GM12865 (cell line): ENCODE measurements at places on chromosomes 4 and X.

GRCh38 chr4:98319021-98319420 lies 57.8 kb downstream of the RAP1GDS1 start:
- DNase-seq = no peak

DNA sequence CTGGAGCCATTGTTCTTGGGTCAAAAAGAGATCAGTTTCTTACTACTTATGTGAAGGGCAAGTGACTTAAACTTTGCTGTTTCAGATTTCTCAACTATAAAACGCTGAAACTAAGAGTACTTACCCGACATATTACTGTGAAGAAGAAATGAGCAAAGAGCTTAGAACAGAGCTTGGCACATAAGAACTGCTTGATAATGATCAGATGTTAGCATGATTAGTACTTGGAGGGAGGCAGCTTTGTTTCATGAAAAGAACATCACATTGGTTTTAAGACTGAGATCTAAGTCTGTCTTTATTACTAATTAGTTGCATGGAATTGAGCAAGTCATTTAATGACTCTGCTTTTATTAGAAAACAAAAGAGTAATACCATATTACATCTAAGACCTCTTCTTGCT lies 169.1 kb downstream of the ARHGAP24 start:
- no peak for DNase-seq

DNA sequence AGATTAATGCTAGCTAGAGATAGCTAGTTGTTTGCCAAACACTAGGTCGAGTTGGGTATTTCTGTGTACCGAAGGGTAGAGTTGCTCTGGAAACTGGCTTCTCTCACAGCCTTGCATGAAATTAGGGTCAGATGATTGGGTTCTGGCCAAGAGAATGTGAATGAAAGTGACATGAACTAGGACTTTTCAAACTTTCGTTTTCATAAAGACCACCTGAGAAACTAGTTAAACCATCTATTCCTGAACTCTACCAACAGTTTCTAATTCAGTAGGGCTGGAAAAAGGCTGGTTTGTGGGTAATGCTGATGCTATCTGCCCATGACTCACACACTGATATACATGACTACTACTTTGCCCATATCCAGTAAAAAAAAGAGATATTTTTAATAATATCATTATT lies 157.6 kb downstream of the GASK1B start:
- DNase-seq = no peak

DNA sequence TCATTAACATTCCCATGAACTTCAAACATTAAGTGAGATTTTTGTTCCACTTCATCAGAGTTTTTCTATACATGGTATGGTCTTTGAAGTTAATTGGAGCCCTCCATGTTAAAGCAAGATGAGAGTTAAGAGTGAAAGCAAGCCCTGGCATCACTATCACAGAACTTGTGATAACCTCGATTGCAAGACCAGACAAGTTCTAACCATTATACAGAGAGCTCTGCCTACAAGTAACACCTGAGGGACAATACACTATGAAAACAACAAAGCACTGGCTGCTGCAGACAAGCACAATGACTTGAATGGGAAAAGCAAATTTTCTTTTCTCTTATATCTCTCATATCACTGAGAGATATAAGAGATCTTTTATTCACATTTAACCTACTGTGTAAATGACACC lies 126.6 kb upstream of the GYPA start:
- no peak for DNase-seq

DNA sequence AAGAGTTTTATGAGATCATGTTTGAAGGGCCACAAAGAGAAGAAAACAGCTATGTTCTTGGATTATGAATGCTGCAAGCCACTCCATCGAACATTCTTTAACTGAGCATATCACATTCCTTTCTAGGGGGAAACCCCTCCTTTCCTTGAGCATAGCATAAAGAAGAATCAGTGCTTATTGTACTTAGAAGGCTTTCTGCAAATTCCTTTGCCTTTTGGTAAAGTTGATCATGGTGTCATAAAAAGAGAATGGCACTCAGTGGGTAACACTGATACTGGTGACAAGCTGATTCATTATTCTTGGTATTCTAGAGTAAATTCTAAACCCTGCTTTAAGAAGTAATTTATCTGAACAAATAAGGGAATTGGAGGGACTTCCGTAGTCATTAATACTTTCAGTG lies 88.5 kb upstream of the GPR34 start:
- DNase-seq = no peak

- DNase-seq = no peak
Observed at GRCh38 chr4:97013309-97013708, 1130.0 kb downstream of the STPG2 start.

DNA sequence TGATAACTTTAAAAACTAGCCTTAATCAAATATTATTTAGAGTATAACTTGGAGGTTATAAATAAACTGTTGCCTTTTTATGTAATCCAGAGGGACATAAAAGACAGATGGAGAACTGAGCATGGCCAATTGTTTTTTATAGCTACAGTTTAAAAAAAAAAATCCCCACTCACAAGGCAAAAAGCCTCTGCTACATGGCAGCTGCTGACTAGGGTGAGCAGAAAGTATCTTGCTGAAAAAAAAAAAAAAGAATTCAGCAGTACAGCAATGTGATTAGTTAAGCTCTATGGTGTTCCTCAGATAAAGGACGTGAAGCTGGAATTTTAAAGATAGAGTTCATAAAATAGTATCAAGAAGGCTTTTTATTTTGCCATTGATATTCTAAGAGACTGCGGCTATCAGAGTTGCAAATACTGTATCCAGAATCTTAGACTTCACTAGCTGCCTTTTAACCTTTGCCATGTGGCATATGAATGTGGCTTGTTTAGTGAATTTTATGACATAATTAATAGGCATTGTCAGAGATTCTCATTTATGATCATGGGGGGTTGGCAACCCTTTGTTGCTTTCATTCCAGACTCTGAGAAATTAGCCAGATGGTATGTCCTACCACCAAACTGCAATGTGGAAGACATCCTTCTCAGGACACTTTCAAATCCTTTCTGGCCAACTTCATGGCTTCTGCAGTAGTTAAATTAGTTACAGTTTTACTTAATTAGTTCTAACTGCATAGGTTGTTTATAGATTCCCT lies 498.0 kb downstream of the STPG2 start:
- no peak for DNase-seq
